HFF-Myc (cell line): ENCODE measurements at places on chromosomes 16 and 17.
A peak's percentile ranks its signal among the peaks of the same experiment; 100 is the strongest.

DNA sequence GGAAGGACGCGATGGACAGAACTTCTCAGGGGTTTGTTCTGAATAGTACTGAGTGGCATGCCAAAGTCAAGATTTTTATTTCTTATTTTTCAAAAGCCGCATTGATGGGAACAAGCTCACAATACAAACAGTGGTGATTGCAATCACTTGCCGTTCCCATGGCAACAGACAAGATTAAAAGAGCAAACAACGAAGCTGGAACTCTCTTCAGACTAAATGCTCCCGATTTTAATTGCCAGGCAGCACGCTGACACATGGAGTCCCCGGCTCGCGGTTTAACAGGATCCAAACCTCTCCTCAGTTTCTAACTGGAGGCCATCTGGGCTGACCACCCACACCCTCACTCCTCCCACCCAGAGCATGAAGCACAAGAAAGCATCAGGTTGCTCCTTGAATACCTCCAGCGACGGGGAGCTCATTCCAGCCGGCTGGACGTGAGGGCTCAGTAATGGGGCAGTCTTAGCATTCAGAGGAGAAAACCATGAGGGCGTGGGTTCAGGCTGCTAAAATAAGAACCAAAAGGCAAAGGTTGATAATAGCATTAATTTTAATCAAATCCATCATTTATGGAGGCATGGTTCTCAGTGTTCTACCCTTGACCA, 41.5 kb downstream of the AIPL1 start:
- DNase-seq, result no peak

DNA sequence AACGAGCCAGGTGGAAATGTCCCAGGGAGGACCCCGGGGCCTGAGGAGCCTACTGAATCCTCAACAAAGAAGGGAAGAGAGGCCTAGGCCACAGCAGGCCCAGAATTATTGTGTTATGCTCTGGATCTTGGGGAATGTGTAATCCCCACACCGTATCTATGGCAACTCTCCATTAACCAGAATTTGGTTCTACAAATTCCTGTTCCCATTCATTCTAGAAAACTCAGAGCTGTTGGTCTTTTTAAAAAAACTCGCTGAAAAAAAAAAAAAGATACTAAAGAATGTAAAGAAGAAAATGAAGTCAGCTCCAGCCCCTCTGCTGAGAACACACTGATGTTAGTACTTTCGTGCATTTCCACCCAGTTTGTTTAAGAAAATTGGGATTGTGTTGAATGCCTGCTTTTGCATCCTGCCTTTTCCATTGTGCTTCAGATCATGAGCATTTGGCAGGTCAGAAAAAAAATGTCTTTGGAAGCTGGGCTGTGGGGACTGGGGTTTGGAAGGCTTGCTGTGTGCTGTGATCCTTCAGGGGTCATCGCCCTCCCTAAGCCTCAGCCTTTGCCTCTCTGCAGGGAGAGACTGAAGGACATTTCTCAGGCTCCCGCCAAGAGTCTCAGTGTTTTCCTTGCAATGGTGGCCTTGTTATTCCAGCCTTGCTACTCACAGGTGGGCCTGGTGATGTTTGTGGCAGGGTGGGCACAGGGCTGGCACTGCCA, 69.5 kb downstream of the SREBF1 start:
- DNase-seq, result no peak

DNA sequence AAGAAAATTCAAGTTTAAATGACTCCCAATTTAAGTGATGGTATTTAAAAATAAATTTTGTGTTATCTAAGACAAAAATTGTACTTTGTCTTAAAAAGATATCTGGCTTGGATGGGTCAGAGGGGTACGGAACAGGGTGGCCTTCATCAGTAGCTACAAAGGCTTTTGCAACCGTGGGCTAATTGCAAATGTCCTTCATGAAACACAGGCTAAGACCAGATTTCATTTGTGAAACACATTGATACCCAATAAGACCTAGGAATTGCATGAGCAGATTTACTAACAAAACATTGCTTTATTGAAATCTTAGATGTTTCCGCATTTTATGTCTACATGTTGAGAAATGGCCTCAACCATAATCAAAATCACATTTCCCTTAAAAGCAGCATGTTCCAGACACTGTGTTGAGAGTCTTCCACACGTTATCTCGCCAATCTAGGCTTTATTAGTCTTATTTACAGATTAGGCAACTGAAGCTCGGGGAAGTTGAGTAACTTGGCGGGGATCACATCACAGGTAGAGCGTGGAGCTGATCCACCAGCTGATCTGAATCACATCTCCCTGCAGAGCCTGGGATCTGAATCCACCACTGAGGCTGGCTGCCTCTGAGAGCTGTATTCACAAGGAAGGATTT, 21.8 kb downstream of the FBXO39 start:
- DNase-seq, result no peak

DNA sequence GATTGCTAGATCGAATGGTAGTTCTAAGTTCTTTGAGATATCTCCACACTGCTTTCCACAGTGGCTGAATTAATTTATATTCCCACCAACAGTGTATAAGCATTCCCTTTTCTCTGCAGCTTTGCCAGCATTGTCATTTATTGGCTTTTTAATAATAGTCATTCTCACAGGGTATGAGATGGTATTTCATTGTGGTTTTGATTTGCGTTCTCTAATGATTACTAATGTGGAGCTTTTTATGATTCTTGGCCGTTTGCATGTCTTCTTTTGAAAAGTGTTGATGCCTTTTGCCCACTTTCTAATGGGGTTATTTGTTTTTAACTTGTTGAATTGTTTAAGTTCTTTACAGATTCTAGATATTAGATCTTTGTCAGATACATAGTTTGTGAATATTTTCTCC, 36.5 kb upstream of the BCAS3 start:
- DNase-seq, result no peak

DNA sequence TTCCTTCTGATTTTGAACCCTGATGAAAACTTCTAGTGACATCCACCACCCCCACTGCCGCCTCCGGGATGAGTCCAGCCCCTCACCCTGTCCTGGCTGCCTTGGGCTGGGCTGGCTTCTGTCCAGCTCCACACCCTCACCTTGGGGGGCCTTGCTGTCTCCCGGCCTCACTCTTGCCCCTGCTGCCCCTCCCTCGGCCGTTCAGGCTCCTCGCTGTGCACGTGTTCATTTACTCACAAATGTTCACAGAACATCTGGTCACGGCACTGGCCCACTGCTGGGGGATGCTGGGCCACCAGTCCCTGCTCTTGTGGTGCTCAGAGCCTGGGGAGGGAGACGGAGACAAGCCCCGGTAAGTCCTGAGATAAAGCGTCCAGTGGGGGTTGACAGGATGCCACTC, 40.6 kb downstream of the PRMT7 start:
- DNase-seq, result no peak

DNA sequence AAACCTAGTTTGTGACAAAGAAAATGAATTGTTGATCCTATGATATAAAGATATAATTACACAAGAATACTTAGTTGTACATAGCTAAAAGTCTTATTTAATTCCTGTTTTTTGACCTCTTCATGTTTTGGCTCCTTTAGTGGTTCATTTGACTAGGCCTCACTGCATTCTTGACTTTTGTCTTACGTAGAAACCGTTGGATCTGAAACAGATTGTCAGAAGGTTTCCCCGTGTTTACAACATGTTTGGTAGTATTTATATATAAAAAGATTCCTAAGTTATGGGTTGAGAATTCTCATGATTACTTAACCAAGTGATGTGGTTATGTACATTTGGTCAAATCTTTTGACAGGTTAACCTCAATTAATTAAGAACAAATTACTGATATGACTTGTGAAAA, 162.8 kb downstream of the BCAS3 start:
- DNase-seq, result no peak

- no peak for DNase-seq
Measured at GRCh38 chr16:77238593-77238992, 39.4 kb downstream of the SYCE1L start.

- no peak for DNase-seq
Measured at GRCh38 chr16:47150067-47150466, 6.3 kb upstream of the NETO2 start.

- no peak for DNase-seq
Measured at GRCh38 chr16:25959221-25959620, 267.5 kb downstream of the HS3ST4 start.

DNA sequence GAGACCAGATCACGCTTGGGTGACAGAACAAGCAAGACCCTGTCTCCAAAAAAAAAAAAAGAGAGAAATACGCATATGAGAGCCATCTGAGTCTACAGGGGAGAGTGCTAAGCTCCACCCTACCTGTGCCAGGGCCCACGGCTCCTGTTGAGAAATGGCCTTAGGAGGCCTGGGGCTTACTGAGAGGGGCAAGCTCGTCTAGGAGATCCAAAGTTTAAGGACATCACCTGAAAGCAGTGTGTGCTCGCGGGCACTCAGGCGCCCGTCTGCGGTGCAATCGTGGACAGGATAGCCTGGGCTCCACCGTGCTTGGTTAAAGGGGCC, 14.5 kb upstream of the BAIAP2 start:
- DNase-seq, result no peak

DNA sequence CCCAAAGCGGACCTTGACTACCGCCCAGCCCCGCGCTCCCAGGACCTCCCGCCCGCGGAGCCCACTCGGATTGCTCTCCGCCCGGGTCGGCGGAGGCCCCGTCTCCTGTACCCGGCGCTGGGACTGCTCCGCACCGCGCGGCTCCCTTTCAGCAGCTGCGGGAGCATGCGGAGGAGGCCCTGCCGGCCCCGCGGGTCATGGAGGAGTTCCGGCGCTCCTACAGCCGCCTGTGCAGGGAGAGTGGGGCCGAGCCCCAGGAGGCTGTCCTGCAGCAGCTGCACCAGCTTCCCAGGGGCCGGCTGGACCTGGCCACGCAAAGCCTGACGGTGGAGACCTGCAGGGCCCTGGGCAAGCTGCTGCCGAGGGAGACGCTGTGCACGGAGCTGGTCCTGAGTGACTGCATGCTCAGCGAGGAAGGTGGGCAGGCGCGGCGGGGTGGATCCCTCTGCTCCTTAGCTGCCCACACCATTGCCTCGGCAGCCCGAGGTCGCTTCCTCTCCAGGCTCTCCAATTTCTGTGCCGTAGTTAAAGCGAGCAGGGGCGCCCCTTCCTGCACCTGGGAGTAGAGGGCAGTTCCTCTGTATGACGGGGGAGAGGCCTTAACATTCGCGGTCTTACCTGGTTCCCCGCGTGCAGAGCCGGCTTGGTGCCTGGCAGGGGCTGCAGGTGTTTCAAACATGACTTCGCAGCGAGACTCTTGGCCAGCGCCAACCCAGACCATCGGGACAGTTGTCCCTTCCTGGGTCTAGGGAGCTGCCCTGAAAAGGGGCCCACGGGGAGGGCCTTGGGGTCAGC, 539 bp downstream of the LRRC45 start:
- DNase-seq, result no peak

DNA sequence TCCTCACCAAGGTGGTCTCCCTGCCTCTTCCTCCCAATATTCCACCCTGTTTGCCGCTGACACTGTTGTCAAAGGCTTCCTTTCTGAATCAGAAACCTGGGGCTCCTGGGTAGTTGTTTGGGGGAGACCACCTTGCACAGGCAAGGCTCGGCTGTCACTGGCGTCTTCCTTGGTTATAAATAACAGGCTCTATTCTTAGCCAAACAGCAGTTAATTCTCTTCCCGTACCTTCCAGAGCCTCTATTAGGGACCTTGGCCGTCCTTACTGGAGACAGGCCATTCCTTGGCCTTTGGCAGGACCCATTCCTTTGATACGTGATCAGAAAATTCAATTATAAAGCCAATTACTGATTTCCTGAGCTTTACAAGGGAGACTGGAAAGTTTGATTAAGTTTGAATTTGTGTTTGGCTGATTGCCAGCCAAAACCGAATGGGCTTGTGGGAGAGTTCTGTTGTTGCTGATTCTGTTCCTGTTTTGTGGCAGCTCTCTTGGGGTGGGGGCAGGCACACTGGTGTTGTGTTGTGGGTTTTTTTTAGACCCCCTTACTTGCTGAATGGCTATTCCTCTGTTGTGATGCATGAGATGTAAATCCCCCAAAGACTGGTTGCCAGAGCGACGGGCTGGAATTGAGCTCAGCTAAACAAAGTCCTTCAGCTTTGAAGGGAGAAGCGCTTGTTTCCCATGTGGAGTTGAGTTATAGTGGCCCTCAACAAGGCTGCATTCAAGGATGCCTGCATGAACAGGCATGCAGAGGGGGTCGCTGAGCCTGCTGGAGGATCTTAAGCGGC, 104.6 kb downstream of the GNAO1 start:
- no peak for DNase-seq

DNA sequence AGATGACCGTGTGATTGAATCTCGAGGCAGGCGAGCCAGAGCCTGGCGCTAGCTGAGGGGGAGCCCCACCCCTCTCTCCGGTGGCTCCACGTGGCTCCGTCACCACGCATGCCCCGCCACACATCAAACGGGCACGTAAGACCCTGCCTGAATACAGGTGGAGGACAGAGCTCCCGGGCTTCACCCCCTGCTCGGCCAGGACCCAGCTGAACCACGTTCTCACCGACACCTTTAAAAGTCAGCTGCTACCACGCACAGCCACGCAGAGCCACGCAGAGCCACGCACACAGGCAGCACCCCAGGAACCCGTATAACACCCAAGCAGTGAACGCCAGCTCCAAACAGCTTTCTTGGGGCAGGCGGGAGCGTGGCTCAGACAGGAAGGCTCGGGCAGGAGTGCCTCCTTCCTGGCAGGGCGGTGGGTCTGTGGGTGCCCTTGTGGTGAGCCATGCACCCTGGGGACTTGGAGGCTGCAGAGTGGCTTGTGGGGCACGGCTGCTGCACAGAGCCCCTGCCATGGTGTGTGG, 4.4 kb downstream of the TMEM204 start:
- DNase-seq, result no peak

DNA sequence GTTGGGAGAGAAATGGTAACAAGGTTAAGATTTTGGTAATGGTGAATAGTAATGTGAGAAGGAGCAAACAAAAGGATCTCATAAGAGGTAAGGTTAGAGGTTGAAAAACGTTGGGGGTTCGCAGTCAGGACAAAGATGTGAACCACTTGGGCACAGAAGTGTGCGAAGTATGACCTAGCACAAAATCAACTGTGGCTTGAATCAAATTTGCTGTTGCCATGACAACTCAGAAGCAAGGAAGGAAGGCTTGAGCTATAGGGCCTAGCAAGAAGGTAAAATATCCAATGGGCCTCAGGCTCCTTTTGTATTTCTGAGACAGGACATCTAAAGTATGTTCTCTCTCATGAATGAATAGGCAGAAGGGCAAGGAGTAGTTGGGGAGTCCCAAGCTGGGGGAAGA, 24.5 kb upstream of the TEKT1 start:
- DNase-seq, result no peak

DNA sequence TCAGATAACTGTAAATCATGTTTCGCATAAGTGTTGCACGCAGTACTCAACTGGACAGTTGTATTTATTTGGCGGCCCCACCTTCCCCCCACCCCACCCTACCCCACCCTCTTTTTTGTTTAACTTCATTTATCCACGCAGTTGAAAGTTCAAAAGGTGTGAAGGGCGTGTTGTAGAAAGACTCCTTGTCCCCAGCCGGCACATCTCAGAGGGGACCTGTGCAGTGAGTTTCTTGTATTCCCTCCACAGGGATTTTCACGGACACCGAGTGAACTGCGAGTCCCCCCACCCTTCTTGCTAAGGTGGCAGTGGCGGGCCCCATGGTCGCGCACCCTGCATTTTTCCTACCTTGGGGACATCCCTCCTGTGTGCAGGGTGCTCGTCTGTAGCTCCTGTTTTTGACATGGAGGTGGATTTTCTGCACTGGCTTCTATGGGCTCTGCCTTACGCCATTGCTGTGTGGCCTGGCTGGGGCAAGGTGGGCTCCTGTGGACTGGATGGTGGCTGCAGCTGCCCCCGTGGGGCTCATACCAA, 36.2 kb downstream of the ADCY7 start:
- DNase-seq, result no peak

- DNase-seq, result peak; percentile 99
Measured at GRCh38 chr16:53090591-53091411, 36.0 kb downstream of the CHD9 start.

- DNase-seq, result no peak
Measured at GRCh38 chr17:66386498-66387351, 84.3 kb downstream of the PRKCA start.
